ENCODE measurements at places on chromosomes 4 and X.

DNA sequence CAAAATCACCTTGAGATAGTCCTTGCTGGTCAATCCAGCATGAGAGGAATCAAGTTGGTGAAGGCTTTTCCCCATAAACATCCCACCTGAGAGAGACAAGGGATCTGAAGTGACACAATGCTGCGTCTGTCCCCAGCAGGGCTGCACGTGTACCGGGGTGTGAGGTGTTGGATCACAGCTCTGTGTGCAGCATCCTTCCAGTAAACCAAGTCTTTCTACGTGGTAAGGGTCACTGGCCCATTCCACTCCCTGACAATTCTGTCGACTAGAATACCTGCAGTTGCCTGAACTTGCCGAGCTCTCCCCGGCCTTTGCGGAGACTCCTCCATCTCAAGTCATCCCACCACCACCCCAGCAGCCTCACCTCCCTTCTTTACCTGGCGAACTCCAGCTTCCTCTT lies 14.8 kb downstream of the HELT start:
- no peak for DNase-seq

- DNase-seq: no peak
Observed at GRCh38 chrX:11666164-11666563, 444 bp upstream of the ARHGAP6 start.

DNA sequence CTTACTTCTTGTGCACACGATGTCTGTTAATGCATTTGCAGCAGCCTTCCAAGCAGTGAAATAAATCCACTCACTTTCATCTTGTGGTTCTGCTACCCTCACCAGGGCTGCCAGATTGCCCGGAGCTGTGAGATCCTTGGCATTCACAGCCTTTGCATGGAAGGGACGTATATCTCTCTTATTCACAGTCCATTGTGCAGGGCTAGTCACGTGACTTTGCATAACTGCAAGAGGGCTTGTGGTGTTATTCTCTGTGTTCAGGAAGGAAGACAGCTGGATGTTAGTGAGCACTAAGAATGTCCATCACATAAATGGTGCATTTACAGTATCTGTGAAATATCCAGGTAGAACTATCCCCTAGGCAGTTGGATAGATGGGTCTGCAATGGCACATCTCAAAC lies 96.5 kb upstream of the BEND4 start:
- no peak for DNase-seq

GRCh38 chrX:130594453-130594916 lies 192.7 kb downstream of the RBMX2 start:
- no peak for DNase-seq

- peak; percentile 81 for DNase-seq
Observed at GRCh38 chr4:15755321-15756155, 22.6 kb upstream of the CD38 start.

DNA sequence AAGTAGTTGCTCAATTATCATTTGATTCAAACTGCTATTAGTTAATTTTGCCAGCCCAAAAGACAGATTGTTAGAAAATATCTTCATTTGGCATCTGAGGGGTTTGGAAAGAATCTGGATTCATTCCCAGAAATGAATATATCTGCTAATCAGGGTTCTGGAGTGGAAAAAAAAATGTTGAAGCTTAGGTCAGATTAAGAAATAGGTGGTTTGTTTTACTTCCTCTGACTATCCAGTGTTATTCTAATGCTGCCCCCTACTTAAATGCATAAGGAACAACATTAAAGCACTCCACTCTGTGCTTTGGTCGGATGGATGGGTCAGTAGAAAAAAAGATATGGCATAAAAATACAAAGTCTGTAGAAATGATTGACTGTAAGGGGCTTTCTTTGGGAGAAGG lies 89.0 kb downstream of the LUZP4 start:
- DNase-seq: no peak

DNA sequence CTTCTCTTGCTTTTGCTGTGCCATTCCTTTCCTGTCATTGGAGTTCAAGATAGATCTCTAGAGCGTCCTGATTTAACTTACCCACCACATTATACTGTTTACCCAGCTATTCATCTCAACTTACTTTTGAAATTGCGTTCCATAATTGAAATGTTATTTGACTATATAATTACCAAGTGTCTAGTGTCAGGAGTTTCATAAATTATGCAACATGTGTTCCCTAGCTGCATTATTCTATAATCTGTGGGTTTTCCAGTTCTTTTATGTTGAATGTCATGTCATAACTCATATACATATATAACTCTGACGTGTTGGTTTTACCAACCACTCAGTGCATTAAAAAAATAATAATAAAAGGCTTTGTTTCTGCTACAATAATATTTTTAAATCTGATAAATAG lies 285.9 kb upstream of the ARSJ start:
- DNase-seq: no peak

DNA sequence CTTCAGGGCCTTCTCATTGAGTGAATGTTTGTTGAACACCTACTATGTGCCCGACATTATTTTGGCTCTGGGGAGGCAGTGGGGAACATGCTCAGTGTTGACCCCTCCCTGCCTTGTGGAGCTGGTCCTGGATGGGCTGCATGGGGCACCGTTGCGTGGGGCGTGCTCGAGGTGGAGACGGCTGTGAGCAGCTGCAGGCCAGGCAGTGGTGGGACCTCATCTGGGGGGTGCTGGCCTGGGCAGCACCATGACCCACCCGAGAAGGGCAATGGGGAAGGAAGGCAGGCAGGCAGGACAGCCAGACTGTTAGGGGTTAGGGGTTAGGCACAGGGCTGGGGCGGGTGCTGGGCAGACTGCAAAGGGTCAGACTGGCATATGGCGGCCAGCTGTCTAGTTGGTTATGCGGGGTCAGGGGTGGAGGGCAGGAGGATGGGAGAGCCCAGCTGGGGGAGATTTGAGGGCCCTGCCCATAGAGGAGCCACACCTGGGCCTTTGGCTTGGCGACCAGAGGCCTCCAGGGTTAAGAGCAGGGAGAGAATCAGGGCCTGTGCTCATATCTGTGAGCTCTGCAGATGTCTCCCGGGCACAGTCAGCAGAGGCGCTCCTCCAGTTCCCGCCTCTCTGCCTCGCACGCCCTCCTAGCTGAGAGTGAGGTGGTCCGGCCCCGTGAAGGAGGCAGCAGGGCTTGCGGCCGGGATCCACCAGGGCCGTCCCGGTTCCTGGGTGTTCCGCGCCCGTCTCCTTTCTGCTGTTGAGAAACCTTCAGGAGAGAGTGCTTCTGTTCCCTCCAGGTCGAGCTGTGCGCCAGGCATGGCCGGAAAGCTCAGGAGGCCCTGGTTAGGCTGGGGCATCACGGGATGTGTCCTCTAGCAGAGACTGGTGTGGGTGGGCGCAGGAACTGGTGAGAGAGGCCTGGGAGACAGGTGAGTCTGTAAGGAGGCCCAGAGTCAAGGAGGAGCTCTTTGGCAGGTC lies 73.3 kb downstream of the RGS12 start:
- DNase-seq: peak; percentile 48

- no peak for DNase-seq
Observed at GRCh38 chr4:53173576-53173975, 192.3 kb downstream of the SCFD2 start.

DNA sequence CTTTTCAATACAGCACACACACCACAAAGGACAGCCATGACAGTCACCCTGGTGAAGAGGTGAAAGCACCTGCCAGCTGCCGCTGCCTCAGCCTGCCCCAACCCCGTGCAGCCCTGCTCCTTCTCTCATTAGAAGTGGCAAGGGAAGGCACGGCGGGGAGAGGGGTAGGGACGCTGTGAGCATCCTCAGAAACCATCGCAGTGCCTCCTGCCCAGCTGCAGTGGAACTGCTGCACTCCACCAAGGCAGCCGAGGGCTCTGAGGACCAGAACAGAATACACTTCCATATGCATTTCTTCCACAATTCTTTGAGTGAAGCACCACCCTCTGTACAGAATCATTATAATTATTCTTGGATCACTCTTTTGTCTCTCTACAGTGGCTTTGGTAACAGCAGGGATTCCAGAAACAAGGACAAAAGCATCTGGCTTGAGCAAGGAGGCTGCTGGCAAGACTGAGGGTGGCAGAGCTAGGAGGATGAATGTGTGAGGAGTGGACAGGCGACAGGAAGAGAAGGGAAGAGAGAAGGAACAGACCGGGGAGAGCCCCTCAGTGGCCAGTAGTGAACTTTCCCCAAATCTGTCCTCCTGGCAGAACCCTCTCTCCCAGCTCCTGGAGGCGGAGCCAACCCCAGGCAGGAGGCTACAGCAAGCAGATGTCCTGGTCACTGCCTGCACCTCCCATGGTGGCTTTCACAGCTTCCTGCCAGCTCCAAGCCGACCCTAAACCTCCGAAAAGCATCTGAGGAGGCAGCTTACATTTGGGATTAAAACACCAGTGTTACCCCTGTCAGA lies 73.2 kb downstream of the MTNR1A start:
- no peak for DNase-seq

DNA sequence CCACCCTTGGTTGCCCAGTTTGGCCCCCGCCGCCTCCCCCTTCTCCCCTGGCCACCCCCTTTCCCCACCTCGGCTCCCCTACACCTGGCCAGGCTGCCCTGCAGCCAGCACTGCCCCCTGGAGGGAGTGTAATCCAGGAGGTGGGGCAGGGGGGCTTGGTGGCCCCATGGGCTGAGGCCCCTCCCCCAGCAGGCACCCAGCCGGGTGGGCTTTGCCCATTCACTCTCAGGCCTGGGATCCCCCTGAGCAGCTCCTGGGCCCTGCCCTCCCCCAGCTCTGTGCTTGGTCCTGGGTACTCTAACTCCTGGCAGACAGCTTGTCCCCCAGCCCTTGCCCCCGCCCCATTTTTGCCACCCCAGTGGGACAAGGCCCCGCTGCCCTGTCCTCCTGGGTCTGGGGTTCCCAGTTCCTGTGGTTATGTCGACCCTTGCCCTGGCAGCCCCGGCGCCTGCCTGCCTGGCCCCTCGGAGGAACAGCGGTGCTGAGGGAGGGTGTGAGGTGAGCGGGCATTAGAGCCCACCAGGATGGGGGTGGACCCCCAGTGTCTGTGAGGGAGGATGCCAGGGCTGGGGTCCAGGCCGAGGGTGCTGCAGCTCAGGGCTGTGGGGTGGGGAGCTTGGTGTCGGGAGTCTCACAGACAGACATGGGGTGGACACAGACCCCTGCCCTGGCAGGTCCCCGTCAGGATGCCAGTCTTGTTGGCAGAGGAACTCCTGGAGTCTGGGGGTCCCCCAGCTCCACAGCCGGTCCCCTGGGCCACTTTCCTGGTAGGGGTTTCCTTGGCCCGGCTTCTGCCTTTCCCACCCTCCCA lies 10.2 kb downstream of the NAT8L start:
- no peak for DNase-seq

DNA sequence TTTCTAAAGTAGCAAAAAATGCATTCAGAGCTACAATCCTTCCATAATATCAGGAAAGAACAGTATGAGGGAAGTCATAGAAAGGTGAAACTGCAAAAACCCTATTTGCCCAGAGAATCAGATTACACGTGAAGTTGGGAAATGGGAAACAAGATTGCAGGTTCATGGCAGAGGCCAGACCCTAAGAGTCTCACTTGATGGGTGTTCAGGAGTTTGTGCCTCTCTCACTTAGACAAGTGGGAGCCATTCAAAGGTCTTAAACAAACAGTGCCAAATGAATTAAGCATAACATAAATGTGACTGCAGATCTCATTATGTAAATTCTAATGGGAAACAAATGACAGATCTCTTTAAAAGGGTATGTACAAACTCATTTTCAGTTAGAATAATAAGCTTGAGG lies 91.6 kb downstream of the ARAP2 start:
- no peak for DNase-seq

DNA sequence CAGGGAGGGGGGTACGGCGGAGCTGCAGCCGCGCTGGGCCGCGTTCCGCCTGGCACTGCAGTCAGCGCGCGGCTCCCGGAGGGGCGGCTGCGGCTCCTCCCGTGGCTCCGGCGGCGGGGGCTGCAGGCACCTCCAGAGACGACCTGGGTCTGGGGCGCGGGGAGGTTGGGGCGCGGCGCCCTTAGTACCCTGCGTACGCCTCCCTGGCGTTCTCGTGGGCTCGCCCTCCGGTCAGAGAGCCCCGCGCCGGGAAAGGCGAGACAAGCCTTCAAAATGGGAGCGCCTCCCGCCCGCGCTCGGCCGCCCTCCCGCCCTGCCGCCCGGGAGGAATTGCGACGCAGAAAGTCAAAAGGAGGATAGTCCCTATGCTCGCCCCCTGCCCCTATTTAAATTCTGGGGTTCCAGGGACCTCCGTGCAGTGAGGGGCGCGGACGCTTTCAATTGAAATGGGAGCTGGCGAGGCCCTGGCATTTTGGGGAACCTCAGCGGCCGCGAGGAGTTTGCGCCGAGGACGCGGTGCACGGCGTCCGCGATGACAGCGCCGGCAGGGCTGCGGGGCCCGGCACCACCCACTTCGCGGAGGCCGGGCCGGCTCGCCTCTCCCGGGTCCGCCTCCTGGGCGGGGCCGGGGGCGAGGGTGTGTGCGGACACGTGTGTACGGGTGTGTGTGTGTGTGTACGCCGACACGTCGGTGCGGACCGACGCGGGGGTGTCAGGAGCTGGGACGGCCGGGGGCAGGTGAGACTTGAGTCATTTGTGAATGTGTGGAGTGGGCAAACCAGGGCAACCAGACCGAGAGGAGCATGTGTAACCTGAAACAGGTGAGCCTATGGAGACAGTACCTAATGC lies 544 bp downstream of the HERC3 start:
- peak; percentile 95 for DNase-seq

GRCh38 chr4:16993956-16994840 lies 95.8 kb upstream of the LDB2 start:
- peak; percentile 19 for DNase-seq

DNA sequence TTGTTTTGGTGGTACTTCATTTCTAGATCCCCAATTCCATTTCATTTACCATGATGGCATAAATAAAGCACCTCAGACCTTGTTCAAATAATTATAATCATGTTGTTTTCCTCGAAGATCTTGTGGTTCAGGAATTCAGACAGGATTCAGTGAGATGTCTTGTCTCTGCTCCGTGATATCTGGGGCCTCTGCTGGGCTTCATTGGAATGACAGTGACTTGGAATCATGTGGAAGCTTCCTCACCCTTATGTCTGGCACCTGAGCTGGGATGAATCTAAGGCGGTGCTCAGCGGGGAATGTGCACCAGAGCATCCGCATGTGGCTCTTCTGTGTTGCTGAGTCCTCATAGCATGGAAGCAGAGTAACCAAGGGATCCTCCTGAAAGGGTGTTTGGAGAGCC lies 132.2 kb downstream of the VEGFC start:
- no peak for DNase-seq

DNA sequence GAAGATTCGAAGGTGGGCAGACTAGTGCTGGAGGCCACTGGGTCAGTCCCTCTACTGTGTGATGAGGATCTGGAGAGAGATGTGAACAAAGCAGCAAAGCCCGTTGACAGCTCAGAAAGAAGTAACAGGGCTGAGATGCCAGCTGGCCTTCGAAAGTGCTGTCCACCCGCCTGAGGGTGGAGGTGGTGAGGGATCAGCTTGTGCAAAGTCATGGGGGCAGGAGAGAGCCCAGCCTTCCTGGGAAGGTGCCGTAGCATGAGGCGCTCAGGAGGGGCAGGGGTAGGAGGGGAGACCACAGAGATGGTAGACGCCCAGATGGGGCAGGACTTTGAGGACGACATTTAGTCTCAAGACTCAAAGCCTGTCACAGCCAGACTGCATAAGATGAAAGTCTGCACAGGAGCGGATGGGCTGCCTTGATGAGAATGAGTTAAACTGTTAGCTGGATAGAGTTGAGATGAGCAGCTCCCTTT lies 19.7 kb downstream of the TBC1D14 start:
- no peak for DNase-seq

- no peak for DNase-seq
Observed at GRCh38 chrX:150409486-150409885, 46.4 kb downstream of the MAMLD1 start.

GRCh38 chrX:41384051-41384705 lies 50.2 kb downstream of the DDX3X start:
- peak; percentile 77 for DNase-seq

- DNase-seq: peak; percentile 59
Observed at GRCh38 chr4:8688041-8688907, 95.7 kb downstream of the CPZ start.

- DNase-seq: no peak
Observed at GRCh38 chr4:183988874-183989273, 83.8 kb downstream of the STOX2 start.

All from activated CD4-positive, alpha-beta T cell treated with anti-CD3 and anti-CD28 coated beads, Interleukin-2, amount 10 ng/mL, durations not matched to agents 24 days and 14 days (primary cell).